ENCODE measurements at places on chromosomes 4 and X.

DNA sequence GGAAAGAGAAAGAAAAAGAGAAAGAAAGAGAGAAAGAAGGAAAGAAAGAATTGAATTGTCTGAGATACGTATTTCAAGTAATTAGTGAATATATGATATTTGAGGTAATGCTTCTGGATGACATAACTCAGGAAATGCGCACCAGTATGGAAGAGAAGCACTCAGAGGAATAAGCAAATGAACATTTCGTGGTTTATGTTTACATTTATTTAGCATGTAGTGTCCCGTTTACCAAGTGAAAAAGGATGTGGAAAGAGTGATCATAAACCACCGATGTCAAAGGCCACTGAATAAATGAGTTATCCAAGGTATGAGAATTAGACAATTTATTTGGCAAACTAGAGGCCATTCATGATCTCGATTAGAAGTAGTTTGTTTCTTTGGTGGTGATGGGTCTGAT is 200.4 kb downstream of the ARAP2 start:
- no peak for DNase-seq

GRCh38 chrX:24925430-24925829 is 90.3 kb downstream of the ARX start:
- no peak for DNase-seq

GRCh38 chr4:183344523-183345255 is 22.5 kb upstream of the CLDN24 start:
- DNase-seq: no peak

GRCh38 chr4:3401436-3402171 is 40.2 kb upstream of the HGFAC start:
- no peak for DNase-seq

DNA sequence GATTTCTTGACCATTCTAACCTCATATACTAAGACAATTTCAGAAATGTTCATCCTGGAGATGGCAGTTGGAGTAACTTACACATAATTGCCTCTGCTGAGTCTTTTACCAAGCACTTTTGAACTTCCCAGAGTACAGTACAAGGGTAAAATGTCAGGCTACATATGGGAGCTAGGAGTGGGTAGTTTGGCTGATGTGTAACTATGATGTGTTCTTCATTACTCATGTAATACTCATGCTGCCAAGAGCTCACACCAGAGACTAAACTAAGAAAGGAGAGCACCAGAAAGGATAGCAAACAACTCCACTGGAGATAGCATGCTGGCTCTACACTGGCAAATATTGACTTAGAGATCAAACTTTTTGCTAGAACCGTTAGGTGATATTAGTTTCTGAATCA is 194.0 kb downstream of the PDGFRA start:
- no peak for DNase-seq

GRCh38 chr4:124737619-124738018 is 25.1 kb upstream of the ANKRD50 start:
- DNase-seq: no peak

DNA sequence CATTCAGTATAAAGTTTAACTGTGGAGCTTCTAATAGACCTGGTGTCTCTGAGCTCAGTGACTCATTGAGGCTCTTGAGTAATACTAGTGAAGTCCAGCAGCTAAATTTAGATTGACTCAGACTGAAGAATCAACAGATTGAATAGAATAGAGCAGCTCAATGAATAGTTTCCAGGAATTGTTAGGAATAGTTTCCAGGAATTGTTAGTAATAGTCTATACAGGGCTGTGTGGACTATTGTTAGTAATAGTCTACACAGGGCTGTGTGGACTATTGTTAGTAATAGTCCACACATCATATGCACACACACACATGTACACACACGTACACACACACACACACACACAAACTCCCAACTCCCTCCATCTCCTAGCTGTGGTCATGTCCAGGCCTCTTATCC is 3.0 kb downstream of the GIMD1 start:
- no peak for DNase-seq

DNA sequence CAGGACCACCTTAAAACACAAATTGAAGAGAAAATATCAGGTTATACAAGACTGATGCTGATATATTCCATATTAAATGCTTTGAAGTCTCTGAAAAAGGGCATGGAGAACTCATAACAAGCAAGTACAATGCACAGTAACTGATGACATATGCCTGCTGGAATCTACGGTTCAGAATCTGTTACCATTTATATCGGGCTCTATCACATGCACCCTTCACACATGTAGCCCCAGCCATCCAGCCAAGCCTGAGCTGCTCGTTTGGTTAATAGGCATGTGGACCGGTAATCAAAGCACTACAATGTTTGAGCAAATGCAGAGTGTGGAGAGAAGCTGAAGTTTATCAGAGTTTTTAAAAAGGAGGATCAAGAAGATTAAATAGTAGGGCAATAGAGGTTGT is 11.8 kb downstream of the COMMD8 start:
- DNase-seq: no peak

DNA sequence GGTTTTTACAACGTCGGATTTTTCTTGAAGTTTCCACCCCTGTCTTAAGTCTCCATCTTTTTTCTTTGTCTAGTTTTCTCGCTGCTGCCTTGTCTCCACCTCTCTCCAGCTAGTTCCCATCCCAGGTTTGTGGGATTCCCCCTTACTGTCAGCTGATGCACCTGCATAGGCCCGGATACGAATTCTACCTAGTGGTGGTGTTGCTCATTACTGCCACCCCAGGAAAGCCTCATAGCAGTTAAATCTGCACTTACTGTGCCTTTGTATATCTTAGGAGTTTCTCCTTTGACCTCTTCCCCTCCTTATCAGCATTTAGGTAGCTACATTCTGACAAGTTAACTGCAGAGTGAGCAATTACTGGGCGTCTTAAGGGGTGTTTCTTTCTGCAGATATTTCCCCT is 1693.1 kb upstream of the TENM3 start:
- DNase-seq: no peak

- DNase-seq: no peak
Measured at GRCh38 chr4:143773998-143774895, 73.8 kb upstream of the FREM3 start.

GRCh38 chr4:71833232-71833900 is 49.5 kb upstream of the GC start:
- no peak for DNase-seq

GRCh38 chr4:109879081-109879480 is 31.2 kb downstream of the LRIT3 start:
- no peak for DNase-seq

- DNase-seq: no peak
Measured at GRCh38 chrX:53435997-53436396, 1.8 kb upstream of the HSD17B10 start.

- no peak for DNase-seq
Measured at GRCh38 chr4:112560084-112560483, 44.1 kb upstream of the NEUROG2 start.

DNA sequence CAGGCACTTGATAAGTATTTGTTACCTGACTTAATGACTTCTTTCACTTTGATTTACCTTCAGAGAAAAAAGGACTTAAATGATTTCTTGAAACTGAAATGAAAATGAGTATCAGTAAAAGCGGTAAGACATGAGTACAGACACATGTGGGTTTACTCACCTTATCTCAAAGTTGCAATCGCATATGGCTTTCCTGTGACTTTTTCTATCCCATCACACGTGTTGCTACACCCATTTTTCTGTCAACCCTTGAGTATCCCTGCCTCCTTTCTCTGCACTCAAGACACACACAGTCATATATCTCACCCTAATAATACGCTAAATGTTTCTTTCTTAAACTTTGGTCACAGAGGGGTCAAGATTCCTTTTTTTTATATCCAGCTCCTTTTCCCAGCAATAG is 11.0 kb upstream of the ARHGEF38 start:
- no peak for DNase-seq

DNA sequence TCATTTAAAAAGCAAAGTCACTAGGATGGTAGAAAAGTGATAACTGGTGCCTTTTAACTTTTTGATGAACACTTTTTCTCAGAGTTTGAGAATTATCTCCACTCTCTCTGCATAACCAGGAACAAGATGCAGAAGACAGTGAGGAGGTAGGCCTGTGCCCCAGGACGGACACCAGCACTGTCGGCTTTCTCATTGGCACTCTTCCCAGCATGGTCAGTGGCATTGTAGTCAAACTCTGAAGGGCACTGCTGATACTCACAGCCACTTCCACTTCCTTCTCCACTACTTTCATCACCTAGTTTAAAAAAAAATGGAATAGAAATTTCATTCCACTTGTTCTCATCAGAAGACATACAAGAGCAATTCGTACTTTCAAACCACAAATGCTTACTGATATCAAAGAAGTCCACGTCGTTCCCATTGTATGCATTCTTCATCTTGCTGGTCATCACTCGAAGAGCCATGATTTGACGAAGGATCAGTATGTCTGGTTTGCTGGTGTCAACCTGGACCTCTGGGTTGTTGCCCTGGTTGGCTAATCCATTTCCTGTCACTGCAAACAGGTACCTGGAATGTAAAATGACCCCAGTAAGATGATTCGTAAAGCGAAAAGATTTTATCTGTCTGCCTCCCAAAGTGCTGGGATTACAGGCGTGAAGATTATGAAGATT is 84.8 kb upstream of the TFDP3 start:
- no peak for DNase-seq

DNA sequence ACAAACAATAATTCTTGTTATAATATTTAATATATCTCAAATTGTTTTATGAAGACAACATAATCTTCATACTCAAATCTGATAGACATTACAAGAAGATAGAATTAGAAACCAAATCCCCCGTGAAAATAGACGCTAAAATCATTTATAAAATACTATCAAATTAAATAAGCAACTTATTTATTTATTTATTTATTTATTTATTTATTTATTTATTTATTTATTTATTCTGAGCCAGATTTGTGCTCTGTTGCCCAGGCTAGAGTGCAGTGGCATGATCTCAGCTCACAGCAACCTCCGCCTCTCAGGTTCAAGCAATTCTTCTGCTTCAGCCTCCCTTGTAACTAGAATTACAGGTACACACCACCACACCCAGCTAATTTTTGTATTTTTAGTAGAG is 294.9 kb upstream of the MAGEC2 start:
- no peak for DNase-seq

DNA sequence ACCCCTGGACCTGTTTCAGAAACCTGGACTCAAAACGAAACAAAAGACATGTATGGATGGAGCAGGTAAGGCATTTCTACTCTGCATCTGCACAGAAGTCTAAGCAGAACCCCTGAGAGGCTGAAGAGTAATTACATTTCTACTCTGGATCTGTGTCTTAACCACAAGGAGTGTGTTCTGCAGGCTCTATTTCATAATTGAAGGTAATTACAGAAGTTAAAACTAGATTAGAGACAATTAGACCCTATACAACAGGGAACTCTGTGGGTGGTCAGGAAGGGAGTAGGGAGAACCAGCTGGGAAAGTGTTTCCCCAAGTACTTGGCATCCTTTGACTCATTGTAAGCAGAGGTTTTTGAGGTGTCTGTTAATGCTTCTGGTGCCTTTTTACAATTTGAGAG is 69.8 kb downstream of the IGSF1 start:
- DNase-seq: no peak

GRCh38 chr4:39614487-39615162 is 24.0 kb downstream of the SMIM14 start:
- DNase-seq: no peak

GRCh38 chrX:2863646-2864045 is 34.9 kb downstream of the GYG2 start:
- DNase-seq: no peak

- DNase-seq: no peak
Measured at GRCh38 chrX:98071331-98071730, 1187.6 kb downstream of the RPA4 start.

DNA sequence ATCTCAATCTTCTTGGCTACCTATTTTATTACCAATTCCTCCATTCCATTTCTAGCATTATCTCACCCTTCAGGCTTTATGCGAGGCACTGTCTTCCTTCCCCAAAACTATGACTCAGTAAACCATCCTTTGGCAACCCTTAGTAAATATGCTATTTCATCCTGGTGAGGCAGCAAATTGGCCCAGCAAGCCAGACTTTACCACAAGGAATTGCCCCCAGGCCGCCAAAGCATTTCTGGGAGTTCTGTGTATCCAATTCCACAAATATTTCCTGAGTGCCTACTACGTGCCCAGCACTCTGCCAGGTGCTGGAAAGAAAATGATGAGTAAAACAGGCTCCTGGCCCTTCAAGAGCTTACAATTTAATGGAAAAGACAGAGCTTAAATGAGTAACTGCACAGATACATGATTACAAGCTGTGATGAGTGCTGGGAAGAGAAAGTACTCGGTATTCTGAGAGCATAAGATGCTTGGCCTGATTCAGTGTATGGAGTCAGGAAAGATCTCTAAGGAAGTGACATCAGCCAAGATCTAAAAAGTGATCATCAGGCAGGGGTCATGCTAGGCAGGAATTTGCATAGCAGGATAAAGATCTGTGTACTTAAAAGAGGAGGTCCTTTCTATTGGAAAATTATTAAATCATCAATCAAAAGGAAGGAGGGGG is 193.8 kb downstream of the ADAMTS3 start:
- DNase-seq: no peak

DNA sequence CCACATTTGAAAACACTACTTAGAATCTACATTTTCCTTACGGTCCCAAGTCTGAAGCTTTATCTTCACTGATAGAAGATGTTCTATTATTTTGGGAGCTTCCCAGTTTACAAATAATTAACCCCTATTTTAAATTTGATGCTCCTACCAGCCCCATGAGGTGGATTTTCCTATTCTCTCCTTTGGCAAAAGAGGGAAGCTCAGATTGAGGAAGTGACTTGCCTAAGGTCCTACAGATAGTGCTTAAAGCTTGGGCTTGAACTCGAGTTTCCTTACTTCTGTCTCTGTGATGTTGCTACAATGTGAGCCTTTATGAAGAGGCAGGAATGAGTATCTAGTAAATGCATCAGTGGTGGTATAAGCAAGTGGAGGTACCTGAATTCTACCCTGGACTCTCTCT is 27.5 kb downstream of the HEPH start:
- no peak for DNase-seq

DNA sequence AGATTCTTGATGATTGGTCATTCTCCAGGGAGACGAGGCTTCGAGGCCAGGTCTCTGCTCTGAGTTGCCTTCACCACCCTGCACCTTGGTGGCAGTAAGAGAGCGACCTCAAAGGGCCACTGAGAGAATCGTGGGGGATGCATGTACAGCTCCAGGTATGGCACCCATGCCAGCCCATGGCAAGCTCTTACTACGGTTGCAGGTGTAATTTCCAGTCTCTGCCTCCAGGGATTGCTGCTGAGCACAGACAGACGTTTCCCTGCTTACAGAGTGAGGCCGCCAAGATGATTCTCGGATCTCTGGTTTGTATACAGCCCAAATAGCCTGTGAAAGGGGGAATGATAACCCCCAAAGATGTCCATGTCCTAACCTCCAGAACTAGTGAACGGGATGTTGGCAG is 16.3 kb upstream of the DRD5 start:
- DNase-seq: no peak

GRCh38 chrX:24100713-24101112 is 46.0 kb downstream of the EIF2S3 start:
- no peak for DNase-seq

- no peak for DNase-seq
Measured at GRCh38 chr4:87835743-87836142, 3.0 kb downstream of the MEPE start.

- no peak for DNase-seq
Measured at GRCh38 chrX:154401045-154401799, 3.0 kb downstream of the RPL10 start.

GRCh38 chr4:185787926-185788679 is 23.9 kb downstream of the SORBS2 start:
- no peak for DNase-seq

GRCh38 chr4:148787285-148787684 is 345.1 kb upstream of the NR3C2 start:
- DNase-seq: no peak

All from stimulated activated CD8-positive, alpha-beta memory T cell treated with anti-CD3 and anti-CD28 coated beads, Interleukin-7, amount 100 ng/mL, for 4 hours (primary cell).